ENCODE measurements at places on chromosomes 3 and 15. TPM values are rescaled to one million over a fixed set of nuclear protein-coding genes. Genes with fewer than 3 reads are reported as not detected.

GRCh38 chr3:180590396-180590795 lies 11.6 kb upstream of the TTC14 start:
- no peaks in the 10 kb centered on the region for H3K4me1 ChIP-seq
- no peaks in the 10 kb centered on the region for H3K36me3 ChIP-seq
- H3K27ac ChIP-seq, result no peak overlapping the region
- H3K27me3 ChIP-seq, result no peaks in the 10 kb centered on the region
- no peak for DNase-seq

The EFCC1 gene
- not detected for total RNA-seq

The GHSR gene
- not detected for total RNA-seq

- no peaks in the 10 kb centered on the region for H3K36me3 ChIP-seq
- DNase-seq, result no peak
- no peaks in the 10 kb centered on the region for H3K27me3 ChIP-seq
- 0 out of 2 replicates have a peak, but pooled peaks cover 3% of the 10 kb centered on the region for H3K4me1 ChIP-seq
Measured at GRCh38 chr3:108125550-108126071, 34.8 kb upstream of the CD47 start.

The GLDN gene
- total RNA-seq, result 1.5 TPM

GRCh38 chr3:49609314-49609713 lies 55.0 kb downstream of the BSN start:
- H3K4me1 ChIP-seq, result no peaks in the 10 kb centered on the region
- H3K27ac ChIP-seq, result no peak overlapping the region
- H3K36me3 ChIP-seq, result no peaks in the 10 kb centered on the region
- no peak overlapping the region for H3K4me3 ChIP-seq

DNA sequence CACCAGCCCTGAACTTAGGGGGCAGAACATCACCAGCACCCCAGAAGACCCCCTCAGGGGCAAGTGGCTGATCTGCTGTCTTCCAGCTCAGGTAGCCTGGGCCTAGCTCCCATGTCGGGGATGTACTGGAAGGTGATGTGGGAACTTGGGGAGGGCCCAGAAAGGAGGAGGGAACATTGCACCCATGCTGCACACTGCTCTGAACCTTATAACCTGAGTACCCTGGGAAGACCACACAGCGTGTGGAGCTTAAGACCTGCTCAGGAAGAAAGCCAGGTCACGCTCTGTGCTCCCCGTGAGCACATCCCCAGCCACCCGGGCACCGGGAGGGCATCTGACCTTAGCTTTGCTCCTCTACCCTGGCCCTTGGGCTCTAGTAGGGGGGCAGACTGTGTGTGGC lies 159.4 kb downstream of the ATP10A start:
- no peaks in the 10 kb centered on the region for H3K4me1 ChIP-seq
- no peak overlapping the region for H3K27ac ChIP-seq
- H3K4me3 ChIP-seq, result no peak overlapping the region

Data from GM23338 (cell line).